HCT116 (cell line): ENCODE measurements at places on chromosomes 2 and 18.

- no peak for DNase-seq
These were observed 11.0 kb upstream of the CXCR4 start for GRCh38 chr2:136128905-136129304.

DNA sequence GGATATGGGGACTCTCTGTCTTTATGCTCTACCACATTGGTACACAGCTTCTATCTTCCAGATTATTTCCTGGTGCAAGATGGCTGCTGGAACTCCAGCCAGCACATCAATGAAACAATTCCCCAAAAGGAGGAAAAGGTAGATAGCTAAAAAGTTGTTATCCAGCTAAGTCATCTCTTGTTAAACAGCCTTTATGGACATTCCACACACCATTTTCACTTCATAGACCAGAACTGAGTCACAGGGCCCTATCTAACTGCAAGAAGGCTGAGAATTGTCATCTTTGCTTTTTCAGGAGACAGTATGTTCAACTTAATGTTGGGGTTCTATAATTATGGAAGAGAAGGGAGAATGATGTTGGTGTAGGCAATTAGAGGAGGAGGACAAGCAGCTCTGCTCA, 133.3 kb upstream of the NOSTRIN start:
- no peak for DNase-seq

- DNase-seq = no peak
These were observed 101.6 kb upstream of the SLC1A4 start for GRCh38 chr2:64887565-64887964.

- peak; percentile 26 for DNase-seq
These were observed 124.2 kb upstream of the ITGB6 start for GRCh38 chr2:160324161-160324800.

DNA sequence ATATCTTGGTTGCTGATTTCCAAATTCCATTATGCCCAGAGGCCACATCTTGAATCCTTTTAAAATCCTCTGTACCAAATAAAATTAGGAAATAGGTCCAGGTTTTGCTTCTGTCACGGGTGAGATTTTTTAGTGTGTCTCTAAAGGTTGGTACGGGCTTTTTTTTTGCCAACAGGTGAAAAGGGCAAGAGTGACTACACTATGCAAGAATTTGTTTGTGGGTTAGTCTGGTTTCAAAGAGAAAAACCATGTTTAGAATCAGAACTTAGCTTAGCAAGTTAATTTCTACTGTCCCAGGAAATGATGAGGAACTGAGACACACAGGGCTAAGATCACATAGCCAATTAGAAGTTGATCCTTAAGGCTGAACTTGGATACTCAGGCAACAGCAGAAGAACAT, 41.7 kb downstream of the POLR1A start:
- DNase-seq = no peak
